ENCODE measurements at places on chromosomes 2 and 18. TPM values are rescaled to one million over a fixed set of nuclear protein-coding genes. Genes with fewer than 3 reads are reported as not detected.

ITGB6 gene
- polyA plus RNA-seq = not detected

GULP1 gene
- polyA plus RNA-seq = 6.1 TPM

HRH4 gene
- polyA plus RNA-seq = not detected

MC2R gene
- polyA plus RNA-seq = not detected

SERPINB10 gene
- polyA plus RNA-seq = not detected

TUBA3E gene
- polyA plus RNA-seq = not detected

ZSCAN30 gene
- polyA plus RNA-seq = 10.3 TPM

KCNS3 gene
- polyA plus RNA-seq = 2.5 TPM

MYO5B gene
- polyA plus RNA-seq = 0.05 TPM

RUFY4 gene
- polyA plus RNA-seq = not detected

TRIM43 gene
- polyA plus RNA-seq = not detected

TGFA gene
- 9.7 TPM for polyA plus RNA-seq

MC4R gene
- 0.14 TPM for polyA plus RNA-seq

LYPD6 gene
- 2.6 TPM for polyA plus RNA-seq

UPP2 gene
- not detected for polyA plus RNA-seq

ARHGAP25 gene
- polyA plus RNA-seq = not detected

FIGN gene
- polyA plus RNA-seq = 1.8 TPM

MSGN1 gene
- polyA plus RNA-seq = not detected

AOX1 gene
- polyA plus RNA-seq = 20.5 TPM

SERPINB13 gene
- not detected for polyA plus RNA-seq

FASTKD1 gene
- polyA plus RNA-seq = 15.7 TPM

UGT1A7 gene
- polyA plus RNA-seq = not detected

KCNJ13 gene
- polyA plus RNA-seq = 0.21 TPM

ACMSD gene
- not detected for polyA plus RNA-seq

SLC23A3 gene
- 0.58 TPM for polyA plus RNA-seq

FBLN7 gene
- polyA plus RNA-seq = 1.8 TPM

SCN9A gene
- 6.1 TPM for polyA plus RNA-seq

CNGA3 gene
- 0.30 TPM for polyA plus RNA-seq

UNC50 gene
- 88.6 TPM for polyA plus RNA-seq

DES gene
- polyA plus RNA-seq = 0.75 TPM

INPP5D gene
- polyA plus RNA-seq = 0.23 TPM

ZNF2 gene
- 3.3 TPM for polyA plus RNA-seq

LRP1B gene
- polyA plus RNA-seq = not detected

CD8B2 gene
- not detected for polyA plus RNA-seq

SP140 gene
- 0.53 TPM for polyA plus RNA-seq

PARD6G gene
- polyA plus RNA-seq = 0.42 TPM

SERPINB4 gene
- not detected for polyA plus RNA-seq

PER2 gene
- polyA plus RNA-seq = 1.6 TPM

ATP5F1A gene
- polyA plus RNA-seq = 353 TPM

PLCD4 gene
- 1.6 TPM for polyA plus RNA-seq

B3GNT2 gene
- 11.7 TPM for polyA plus RNA-seq

FSHR gene
- not detected for polyA plus RNA-seq

REG1B gene
- not detected for polyA plus RNA-seq

APCDD1 gene
- 0.30 TPM for polyA plus RNA-seq

MOCOS gene
- 17.9 TPM for polyA plus RNA-seq

LYPD1 gene
- 0.51 TPM for polyA plus RNA-seq

MREG gene
- polyA plus RNA-seq = 1.8 TPM

TMEM17 gene
- 6.0 TPM for polyA plus RNA-seq

CCDC178 gene
- polyA plus RNA-seq = not detected

IFT172 gene
- 8.6 TPM for polyA plus RNA-seq

PROKR1 gene
- not detected for polyA plus RNA-seq

FZD7 gene
- polyA plus RNA-seq = 19.4 TPM

GALNT3 gene
- 0.40 TPM for polyA plus RNA-seq

ANTXR1 gene
- 187 TPM for polyA plus RNA-seq

Measured in GM23248 (cell line).